ENCODE measurements at places on chromosomes 7 and 10.

DNA sequence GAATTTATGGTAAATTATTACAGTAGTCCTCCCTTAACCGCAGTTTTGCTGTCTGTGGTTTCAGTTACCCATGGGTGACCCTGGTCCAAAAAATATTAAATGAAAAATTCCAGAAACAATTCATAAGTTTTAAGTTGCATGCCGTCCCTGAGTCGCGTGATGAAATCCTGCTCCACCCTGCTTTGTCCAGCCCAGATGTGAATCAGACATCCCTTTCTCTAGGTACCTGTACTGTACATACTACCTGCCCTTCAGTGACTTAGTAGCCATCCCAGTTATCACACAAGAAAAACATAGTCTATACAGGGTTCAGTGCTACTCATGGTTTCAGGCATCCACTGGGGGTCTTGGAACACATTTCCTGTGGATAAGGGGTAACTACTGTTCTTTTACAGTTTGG lies 20.5 kb upstream of the RHEB start:
- DNase-seq: no peak

- no peak for DNase-seq
These were observed 125.9 kb downstream of the SLIT1 start for GRCh38 chr10:97059872-97060205.

DNA sequence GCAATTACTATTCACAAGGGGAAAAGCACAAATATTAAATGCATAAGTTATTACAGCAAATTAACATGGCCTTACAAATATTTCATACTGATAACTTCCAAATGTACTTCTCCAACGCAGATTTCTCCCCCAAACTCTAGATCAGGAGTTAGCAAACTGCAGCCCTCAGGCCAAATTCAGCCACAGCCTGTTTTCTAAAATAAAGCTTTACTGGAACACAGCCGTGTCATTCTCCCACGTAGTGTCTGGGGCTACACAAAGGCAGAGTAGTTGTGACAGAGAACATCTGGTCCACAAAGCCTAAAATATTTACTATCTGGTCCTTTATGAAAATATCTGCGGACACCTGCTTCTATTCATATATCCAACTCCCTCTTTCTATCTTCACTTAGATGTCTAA lies 151.8 kb upstream of the AHR start:
- DNase-seq: no peak

- no peak for DNase-seq
These were observed 21.0 kb upstream of the ABI1 start for GRCh38 chr10:26881600-26882331.

GRCh38 chr10:65751218-65751617 lies 1174.6 kb upstream of the LRRTM3 start:
- no peak for DNase-seq

DNA sequence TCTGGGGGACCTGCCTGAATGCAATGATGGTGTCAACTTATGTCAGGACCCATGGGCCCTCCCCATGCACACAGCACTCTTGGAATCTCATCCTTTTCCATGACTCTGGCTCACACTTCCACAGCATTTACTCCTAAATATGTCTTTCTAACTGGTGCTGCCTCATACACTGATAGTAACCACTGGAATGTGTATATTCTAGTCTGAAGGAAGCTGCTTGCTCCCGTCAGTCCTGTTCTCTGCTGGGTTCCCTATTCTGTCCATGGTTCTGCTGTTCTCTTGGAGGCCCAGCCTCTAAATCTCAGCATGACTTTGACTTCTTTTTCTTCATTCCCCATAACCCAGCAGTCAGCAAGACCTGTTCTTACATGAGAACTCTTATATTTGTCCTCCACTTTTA lies 1055.1 kb downstream of the KCNMA1 start:
- DNase-seq: no peak

GRCh38 chr7:3806516-3806915 lies 505.5 kb downstream of the SDK1 start:
- DNase-seq: no peak

DNA sequence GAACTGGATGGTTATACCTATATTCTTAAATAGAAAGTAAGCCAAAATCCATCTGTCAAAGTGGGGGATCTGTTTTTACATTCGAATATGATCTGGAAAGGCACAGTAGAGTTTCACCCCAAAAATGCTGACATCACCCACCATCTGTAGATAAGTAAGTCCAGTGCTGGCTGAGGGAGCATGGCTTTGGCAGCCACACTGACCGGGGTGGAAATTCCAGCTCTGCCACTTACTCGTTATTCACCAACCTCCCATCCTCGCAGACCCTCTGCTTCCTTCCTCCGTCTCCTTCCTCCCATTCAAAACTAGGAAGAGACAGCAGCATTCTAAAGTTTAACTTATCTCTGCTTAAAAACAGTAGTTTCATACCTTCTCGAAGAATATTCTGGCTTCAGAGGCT lies 84.9 kb upstream of the GATA3 start:
- no peak for DNase-seq

DNA sequence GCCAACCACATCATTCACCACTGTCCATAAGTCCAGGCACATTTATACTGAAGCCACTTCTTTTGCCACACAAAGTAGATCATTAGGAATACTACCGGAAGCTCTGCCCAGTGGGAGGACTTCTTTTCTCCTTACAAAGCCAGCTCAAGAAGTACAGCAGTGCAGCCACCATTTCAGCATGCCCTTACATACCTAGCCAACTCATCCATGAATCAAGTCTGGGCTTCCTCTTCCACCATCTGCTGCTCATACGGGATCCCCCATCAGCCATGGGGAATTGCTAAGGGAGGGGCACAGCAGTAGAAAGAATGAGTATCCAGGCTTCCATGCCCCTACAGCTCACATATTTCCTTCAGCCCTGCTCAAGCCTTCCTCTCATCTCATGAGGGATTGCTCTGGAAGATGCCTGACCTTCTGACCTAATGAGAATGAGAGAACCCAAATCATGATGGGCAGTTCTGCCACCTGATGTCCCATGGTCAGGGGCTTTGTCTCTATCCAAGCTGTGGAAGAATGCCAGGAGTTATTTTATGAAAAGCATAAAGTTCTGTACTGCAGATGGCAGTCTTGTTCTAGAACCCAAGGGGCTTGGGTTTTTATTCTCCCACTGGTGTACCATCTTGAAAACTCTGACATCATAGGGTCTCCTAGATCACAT lies 39.5 kb downstream of the ACSM6 start:
- no peak for DNase-seq

GRCh38 chr7:129689995-129690581 lies 78.6 kb downstream of the NRF1 start:
- no peak for DNase-seq

GRCh38 chr10:72265508-72265907 lies 8.2 kb upstream of the DDIT4 start:
- DNase-seq: no peak

DNA sequence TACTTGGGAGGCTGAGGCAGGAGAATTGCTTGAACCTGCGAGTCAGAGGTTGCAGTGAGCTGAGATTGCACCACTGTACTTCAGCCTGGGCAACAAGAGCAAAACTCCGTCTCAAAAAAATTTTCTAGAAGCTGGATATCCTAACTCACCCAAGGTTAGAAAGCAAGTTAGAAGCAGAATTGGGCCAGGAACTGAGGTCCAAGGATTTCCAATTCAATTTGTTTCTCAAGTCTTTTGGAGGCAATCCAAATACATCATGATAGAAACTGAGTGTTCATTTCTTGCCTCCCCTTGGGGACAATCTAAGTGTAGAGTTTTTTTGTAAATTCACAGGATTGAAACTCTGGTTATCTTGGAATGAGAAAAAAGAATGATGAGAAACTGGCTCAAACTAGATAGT lies 45.5 kb downstream of the LAMB1 start:
- DNase-seq: no peak

- DNase-seq: no peak
These were observed 141.7 kb upstream of the KCND2 start for GRCh38 chr7:120131096-120131839.

- no peak for DNase-seq
These were observed 319.0 kb downstream of the PLXNA4 start for GRCh38 chr7:132257253-132257652.

DNA sequence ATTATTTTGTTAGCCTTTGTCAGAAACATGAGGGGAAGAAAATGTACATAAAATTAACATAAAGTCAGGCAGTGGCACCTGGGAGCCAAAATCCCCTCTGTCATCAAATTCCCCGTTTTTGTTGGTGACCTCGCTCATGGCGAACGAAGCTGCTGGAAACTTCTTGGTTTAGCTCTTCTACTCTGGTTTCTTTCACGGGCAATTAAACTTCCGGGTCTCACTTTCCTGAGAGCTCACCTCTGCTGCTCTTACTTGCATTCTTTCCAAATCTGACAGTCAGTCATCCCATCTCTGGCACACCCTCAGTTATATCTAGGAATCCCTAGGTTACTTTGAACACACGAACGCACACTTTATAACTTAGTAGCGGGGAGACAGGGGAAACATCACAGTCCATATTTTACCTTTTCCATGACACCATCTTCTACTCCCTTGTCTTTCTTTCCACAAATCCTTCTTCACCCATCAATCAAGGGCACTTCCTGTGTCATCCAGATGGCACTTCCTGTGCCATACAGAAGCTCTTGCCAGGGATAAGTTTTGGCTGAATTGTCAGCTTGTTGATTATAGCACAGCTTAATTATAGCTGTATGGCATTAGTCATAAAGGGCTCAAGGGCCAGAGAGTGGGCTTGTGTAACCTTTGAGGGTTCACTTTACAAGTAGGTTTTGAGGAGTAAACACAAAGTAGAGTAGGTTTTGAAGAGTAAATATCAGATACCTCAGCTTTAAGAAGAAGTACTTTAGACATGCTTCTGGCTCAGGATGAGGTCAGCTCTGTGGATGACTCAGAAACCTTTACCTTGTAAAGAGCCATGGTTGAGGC lies 105.1 kb downstream of the GATA3 start:
- no peak for DNase-seq

- DNase-seq: no peak
These were observed 14.0 kb downstream of the SLC16A12 start for GRCh38 chr10:89521368-89521767.

DNA sequence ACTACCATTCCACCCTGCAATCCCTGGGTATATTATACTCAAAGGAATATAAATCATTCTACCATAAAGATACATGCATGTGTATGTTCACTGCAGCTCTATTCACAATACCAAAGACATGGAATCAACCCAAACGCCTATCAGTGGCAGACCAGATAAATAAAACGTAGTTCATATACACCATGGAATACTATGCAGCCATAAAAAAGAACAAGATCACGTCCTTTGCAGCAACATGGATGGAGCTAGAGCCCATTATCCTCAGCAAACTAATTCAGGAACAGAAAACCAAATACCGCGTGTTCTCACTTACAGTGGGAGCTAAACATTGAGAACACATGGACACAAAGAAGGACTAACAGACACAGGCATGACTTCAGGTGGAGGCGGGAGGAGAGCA lies 138.3 kb downstream of the DYNC2I1 start:
- no peak for DNase-seq

DNA sequence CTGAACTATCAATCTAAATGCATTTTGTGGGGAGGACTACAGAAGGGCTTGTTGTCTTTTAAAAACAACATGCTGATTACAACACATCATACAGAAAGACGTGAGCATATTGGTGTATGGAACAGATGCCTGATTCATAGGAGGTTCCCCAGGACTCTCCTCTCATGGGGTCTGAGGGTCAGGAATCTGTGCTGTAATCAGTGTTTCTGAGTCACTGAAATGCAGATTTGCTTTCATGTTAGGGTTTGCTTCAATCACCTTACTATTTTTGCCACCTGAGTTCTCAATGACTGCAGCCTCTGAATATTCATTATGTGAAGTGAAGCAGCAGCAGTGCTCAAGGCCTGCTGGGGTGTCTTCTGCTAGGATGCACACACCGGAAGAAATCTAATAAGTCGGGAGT lies 550 bp upstream of the ANK3 start:
- no peak for DNase-seq

DNA sequence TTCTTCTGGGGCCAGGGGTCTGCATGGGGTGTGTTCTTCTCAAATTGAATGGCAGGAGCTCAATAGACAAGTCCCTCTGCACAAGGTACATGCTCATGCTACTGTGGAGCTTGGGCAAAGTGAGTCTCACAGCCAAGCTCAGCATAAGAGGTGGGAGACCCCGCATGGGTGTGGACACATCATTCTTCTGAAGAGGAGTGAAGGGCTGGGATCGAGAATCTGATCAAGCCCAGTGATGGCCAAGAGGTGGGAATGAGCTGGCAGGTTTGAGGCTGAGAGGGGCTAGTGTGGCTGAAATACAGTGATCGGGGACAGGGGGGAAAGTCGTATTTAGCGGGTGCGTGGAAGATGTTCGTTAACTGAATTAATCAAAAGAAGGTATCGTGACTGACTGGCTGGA lies 32.6 kb downstream of the CDH23 start:
- DNase-seq: no peak

DNA sequence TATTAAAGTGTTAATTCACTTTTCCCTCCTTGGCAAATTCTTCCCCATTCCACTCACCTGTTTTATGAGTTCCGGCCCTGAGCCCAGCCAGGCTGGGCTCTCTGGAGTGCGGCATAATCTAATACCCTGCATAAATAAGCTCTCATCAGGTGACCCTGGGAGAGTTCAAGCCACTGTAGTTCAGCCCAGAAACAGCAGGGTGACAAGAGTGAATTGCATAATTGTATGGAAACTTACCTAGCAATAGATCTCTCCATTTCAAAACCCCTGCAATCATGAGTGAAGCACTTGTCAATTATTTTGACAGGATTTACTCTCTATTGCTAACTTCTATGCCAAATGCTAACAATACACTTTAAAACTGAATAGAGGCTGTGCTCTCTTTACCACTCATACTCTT lies 94.7 kb downstream of the OSBPL3 start:
- DNase-seq: no peak

DNA sequence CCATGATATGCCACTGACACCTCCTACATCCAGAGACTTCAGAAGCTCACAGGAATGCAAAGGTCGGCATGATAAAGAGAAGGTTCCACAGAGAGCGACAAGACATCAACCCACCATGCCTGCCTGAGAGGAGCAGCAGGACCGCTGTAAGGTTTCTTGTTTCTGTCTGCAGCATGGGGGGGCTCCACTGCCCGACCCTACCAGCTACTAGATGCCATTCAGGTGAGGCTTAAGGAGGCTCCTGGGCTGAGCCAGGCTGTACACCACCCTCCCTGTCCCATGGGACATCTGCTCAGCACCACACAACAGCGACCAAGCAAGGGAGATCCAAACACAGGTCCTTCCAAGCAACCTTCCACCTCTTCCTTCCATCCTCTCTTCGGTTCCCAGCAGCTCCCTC lies 234.6 kb downstream of the TNS3 start:
- no peak for DNase-seq

Data from stimulated activated CD8-positive, alpha-beta memory T cell treated with anti-CD3 and anti-CD28 coated beads, Interleukin-4, amount 100 ng/mL, for 24 hours (primary cell).